ENCODE measurements at places on chromosomes 4 and X. TPM values are rescaled to one million over a fixed set of nuclear protein-coding genes. Genes with fewer than 3 reads are reported as not detected.

Gene ELOVL6
- 0.52 TPM for total RNA-seq

Gene SPATA18
- not detected for total RNA-seq

- no peak for DNase-seq
Measured at GRCh38 chrX:65757943-65758342, 90.5 kb downstream of the MSN start.

DNA sequence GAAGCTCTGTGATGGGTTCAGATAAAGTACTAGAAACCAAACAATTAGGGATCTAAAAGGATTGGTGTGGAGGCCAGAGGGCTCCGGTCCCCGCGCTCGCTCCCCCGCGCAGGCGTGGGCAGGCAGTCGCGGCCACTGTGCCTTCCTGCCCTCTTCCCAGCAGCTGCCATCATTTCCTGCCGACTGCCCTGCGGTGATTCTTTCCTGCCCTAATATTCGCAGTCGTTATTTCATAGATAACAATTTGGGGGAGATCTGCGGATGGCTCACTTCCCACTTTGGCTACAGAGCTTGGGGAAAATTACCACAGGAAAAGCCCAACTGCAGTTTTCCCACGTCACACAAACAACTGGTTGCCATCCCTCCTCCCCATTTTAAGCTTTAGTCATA, 2.2 kb downstream of the GRIA2 start:
- no peak for DNase-seq

- no peak for DNase-seq
Measured at GRCh38 chr4:85420831-85421230, 54.1 kb upstream of the ARHGAP24 start.

- no peak for DNase-seq
Measured at GRCh38 chrX:70826715-70827114, 81.8 kb downstream of the TEX11 start.

DNA sequence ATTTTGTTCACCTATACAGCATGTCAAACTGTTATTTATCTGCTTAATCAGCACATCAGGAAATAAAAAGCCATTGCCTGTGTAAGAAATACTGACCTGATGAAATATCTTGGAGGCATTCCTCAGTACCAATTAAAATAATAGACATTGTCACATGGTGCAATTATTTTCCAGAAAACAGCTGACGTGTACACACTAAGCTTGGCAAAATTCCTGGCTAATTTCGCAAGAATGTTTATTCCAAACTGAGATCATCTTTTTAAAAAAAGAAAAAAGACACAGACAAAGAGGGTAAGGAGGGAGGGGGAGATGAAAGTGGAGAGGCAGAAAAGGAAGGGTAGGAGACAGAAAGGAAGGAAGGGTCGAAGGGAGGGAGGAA, 61.9 kb upstream of the NFKB1 start:
- DNase-seq, result no peak

- no peak for DNase-seq
Measured at GRCh38 chrX:104921584-104922205, 298.8 kb downstream of the TEX13A start.

- DNase-seq, result no peak
Measured at GRCh38 chrX:4936315-4936714, 1222.9 kb upstream of the PRKX start.

DNA sequence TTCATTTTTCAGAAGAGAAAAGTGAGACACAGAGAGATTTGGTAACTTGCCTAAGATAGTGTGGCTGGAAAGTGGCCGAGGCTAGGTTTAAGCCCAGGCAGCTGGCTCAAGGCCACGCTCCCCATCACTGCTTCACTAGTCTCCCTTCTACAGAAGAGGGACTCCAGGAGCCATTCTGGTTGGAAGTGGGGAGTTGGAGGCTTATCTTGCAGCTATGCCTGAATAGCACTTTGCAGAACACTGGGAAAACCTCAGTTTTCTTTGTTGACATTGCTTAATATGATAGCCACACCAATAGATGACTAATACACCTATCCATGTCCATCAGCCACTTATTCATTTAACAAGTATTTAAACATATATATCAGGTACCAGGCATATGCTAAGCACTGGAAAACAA, 18.5 kb downstream of the LRRC66 start:
- DNase-seq, result no peak

Gene HPGDS
- 0.39 TPM for total RNA-seq

- DNase-seq, result no peak
Measured at GRCh38 chr4:151417766-151418376, 8.9 kb downstream of the FHIP1A start.

Gene PABPC5
- total RNA-seq, result not detected

Gene NXF2B
- total RNA-seq, result not detected

GRCh38 chr4:122663814-122664610, 43.1 kb upstream of the IL21 start:
- DNase-seq, result no peak

Gene STBD1
- 0.47 TPM for total RNA-seq

DNA sequence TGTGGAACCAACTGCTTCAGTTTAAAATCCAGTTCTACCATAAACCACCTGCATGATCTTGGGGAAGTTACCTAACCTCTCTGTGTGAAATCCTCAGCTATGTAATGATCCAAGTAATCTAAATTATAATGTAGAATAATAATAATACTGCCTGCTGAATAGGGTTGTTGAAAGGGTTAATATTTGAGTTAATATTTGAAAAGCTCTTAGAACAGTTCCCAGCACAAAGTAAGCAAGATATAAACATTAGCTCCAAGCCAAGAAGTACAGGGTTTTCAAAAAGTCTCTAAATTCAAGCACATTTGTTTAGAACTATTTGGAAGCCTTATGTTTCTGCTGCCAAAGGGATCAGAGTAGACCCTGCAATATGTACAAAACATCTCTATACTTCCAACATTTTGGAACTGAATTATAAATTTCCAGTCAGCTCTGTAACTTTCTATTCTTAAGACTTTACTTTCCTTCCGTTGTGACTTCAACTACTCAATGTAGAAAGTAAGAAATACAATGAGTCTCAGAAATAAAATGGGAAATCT, 76.7 kb upstream of the FAM9C start:
- DNase-seq, result no peak

- DNase-seq, result no peak
Measured at GRCh38 chr4:172308078-172308477, 494.9 kb downstream of the GALNTL6 start.

- no peak for DNase-seq
Measured at GRCh38 chr4:113730467-113731216, 30.9 kb downstream of the CAMK2D start.

Gene FAT4
- 0.02 TPM for total RNA-seq

DNA sequence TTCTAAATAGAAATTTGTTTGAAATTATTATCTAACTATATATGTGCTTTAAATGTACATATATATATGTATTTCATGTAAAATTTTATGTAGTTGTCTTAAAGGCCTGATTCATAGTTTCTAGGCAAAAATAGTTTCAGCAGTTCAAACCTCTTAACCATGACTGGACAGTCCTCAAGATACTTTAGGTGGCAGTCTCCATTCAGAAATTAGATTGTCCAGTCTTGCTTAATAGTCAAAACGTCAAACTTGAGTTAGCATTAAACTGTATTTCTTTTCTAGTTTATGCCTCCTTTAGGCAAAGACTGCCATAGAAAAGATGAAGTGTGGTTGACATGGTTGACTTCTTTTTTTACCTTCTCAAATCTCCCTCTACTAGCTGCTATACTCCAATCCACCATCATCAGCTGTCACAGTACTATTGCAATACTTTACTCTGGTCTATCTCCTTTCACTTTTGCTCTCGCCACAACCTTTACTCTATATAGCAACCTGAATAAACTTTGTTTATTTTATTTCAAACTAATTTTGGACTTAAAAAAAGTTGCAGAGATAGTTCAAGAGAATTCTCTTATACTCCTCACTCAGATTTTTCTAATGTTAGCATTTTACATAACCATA, 395.6 kb upstream of the DIPK2B start:
- no peak for DNase-seq

DNA sequence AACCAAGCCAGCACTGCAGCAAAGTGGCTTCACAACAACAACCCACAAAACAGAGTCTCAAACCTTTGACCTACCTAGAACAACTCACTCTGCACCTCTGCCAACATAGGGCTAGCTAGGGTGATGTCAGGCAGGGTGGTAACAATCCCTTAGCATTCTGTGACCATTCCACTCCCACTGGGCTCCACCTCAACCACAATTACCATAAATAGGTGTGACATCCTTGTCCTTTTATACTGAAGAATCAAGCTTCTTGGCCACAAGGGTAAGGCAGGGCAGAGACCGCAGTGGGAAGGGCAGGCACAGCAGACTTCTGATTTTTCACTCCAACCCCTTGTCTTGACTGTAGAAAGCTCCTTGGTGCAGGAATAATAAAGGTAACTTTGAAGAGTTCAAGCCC, 795.4 kb upstream of the DIAPH2 start:
- no peak for DNase-seq

Gene PRDX4
- total RNA-seq, result 7.9 TPM

Gene MAGEB5
- total RNA-seq, result not detected

- DNase-seq, result no peak
Measured at GRCh38 chr4:37680089-37680488, 6.1 kb downstream of the RELL1 start.

DNA sequence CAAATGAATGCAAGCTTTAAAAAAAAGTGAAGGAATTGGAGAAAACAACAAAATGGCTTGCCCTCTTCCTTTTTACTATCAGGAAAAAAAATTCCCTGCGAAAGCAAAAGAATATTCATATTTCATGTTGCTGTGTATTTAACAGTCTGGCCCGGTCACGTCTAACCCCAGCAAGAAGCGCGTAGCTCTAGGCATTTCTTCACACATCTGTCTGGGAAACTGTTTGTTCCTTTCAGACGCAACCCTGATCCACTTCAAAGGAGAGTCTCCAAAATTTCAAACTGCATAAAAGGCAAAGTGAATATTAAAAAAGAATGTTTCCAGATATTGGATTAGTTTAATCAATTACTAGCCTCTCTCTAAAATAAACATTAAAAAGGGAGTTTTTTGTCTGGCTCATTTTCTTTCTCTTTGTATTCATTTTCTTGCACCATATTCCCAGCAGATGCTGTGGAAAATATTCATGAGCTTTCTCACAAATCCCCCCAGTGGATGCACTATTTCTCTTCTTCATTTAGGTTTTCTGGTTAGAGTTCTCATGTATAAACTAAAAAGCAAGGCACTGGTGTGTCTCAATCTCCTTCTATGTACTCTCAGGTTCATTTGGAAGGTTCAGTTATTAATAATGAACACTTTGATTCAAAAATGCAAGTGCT, 145.3 kb downstream of the MID1 start:
- no peak for DNase-seq

DNA sequence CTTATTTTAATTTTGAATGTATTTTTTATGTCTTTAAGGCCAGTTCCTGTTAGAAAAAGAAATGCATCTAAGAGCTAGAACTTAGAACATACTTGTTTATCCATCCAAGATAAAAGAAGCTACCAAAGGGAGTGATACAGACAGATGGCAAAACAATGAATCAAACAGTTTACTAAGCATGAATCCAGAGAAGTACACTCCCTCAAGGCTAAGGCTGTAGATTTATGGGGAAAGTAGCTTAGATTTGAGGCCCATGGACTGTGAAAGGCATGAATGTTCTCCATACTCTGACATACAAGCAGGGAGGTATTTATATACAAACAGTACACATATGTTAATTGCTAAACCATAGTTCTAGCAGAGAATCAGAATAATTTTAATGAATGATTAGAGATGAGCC, 255.3 kb upstream of the NRK start:
- no peak for DNase-seq

GRCh38 chr4:181661923-181662322, 581.3 kb upstream of the TENM3 start:
- no peak for DNase-seq

Gene SSX2B
- not detected for total RNA-seq

- DNase-seq, result no peak
Measured at GRCh38 chrX:2960861-2961515, 31.8 kb upstream of the ARSD start.

GRCh38 chrX:8548446-8548845, 83.8 kb downstream of the VCX3B start:
- DNase-seq, result no peak

- DNase-seq, result no peak
Measured at GRCh38 chr4:111788099-111788498, 357.2 kb upstream of the FAM241A start.

DNA sequence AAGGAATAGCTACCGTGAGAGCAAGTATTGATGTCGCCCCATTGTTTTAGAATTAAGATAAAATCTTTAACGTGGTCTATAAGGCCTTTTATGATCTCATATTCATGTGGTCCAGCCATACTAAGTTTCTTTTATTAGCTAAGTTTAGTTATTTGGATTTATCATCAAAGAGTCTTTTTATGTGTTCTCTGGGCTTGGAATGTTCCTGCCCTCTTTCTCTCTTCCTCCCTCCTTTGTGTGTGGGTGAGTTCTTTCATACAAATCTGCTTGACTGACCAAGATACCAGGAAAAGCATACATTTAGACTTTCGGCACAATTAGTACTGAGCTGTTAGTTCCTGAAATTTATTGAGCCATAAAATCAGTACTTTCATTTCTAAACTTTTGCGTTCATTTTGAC, 11.3 kb downstream of the TDO2 start:
- DNase-seq, result no peak

Gene HAND2
- not detected for total RNA-seq

Gene SERTM2
- not detected for total RNA-seq

- DNase-seq, result no peak
Measured at GRCh38 chr4:89998469-89999011, 103.9 kb downstream of the MMRN1 start.

Gene DKK2
- not detected for total RNA-seq

Gene TBC1D8B
- 0.17 TPM for total RNA-seq

DNA sequence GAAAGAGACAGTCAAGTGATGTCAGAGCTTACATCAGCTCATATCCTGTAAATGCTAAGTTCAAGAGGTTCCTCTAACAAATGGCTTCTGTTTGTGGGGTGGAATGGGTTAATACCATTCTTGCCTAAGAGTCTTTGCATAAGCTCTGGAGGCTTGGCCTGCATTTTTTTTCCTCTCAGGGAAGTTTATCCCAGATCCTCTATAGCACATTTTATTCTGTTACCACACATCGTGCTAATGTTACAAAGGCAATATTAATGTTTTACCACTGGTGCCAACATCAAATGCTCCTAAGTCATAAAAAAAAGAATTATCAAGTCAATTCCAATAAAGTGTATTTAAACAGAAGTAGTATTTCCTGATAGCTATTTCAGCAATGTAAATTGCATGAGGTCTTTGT, 2.9 kb upstream of the ADH6 start:
- no peak for DNase-seq

- no peak for DNase-seq
Measured at GRCh38 chr4:85873566-85873965, 398.6 kb downstream of the ARHGAP24 start.

- DNase-seq, result peak; percentile 57
Measured at GRCh38 chrX:22192419-22193060, 80.2 kb upstream of the CBLL2 start.

Gene ALB
- not detected for total RNA-seq

- no peak for DNase-seq
Measured at GRCh38 chr4:105836537-105836936, 58.7 kb upstream of the NPNT start.
